ENCODE measurements at places on chromosomes 4 and X.

DNA sequence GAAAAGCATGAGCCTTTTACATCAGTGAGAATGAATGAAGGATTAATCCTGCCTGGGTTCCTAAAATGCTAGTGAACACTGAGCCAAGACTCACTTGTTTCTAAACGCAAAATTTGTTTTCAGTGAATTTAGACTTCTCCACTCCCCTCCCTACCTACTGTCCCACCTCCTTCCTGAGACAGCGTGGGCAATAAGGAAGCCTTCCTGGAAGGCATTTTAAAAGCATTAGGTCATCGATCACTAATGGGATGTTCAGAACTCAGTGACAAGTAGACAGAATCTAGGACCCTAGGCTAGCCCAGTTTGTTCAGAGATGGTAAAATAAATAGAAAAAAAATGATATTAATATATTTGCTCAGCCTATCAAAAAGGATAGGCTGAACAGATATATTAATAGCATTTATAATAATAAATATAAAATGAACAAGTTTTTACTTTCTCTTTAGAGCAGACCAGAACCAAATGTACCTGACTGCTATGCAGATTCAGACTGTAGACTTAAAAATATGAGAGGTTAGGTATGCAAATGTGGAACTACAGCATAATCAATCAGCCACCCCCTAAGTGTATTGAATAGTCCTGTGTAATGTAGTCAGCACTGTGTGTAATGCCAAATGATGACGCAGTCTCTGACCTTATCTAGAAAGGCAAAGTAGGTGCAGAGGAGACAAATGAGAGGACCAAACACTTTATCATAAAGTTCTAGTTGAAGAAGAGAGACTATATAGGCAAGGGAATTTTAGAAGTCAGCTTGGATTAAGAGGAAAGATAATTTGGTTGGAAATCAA is 331.1 kb downstream of the GPAT3 start:
- no peak for DNase-seq

- DNase-seq, result no peak
Observed at GRCh38 chr4:14078326-14078725, 450.8 kb upstream of the BOD1L1 start.

- DNase-seq, result peak; percentile 40
Observed at GRCh38 chr4:48944756-48945241, 38.2 kb upstream of the OCIAD2 start.

GRCh38 chr4:36330796-36331195 is 49.4 kb downstream of the DTHD1 start:
- DNase-seq, result no peak

- DNase-seq, result no peak
Observed at GRCh38 chr4:122668241-122668640, 47.4 kb upstream of the IL21 start.

DNA sequence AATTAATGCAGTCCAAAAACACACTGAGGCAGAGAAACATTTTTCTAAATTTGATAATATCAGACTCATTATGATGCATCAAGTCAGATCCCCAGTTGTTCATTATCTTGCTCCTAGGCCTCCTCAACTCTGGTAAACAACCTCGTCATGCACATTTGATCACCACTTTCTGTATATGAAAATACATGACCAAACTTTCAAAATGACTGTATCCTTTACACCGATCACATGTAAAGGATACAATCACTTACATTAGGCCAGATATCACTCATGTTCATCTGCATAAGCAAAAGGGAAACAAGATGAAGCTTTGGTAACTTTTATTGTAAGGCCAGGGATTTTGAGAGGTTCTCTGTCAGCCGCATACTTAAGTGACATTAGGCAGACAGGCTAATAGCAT is 99.4 kb upstream of the IL1RAPL1 start:
- DNase-seq, result no peak

- DNase-seq, result no peak
Observed at GRCh38 chrX:111492085-111492484, 19.4 kb upstream of the SERTM2 start.

DNA sequence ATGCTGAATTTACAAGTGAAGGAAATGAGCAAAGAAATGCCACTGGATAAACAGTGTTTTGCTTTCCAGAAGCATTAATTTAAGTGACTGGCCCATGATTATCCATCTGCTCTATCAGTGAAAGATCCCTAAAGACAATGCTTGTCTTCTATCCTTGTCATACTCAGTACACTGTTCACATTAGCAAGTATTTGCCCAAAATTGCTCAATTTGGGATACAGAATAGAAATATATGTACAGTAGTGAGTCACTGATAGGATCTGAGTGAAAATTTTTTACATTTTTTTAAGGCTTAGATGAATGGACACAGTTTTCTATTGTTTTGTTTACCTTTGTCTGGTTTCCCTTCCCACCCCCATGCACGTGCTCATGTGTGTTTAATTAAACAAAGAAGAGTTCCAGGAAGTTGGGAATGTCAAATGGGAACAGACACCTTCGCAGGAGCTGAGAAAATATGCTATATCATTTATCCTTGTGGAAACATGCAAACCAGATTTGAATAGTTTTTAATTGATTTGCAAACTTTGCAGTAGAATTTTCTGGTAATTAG is 656.3 kb downstream of the RPA4 start:
- no peak for DNase-seq

DNA sequence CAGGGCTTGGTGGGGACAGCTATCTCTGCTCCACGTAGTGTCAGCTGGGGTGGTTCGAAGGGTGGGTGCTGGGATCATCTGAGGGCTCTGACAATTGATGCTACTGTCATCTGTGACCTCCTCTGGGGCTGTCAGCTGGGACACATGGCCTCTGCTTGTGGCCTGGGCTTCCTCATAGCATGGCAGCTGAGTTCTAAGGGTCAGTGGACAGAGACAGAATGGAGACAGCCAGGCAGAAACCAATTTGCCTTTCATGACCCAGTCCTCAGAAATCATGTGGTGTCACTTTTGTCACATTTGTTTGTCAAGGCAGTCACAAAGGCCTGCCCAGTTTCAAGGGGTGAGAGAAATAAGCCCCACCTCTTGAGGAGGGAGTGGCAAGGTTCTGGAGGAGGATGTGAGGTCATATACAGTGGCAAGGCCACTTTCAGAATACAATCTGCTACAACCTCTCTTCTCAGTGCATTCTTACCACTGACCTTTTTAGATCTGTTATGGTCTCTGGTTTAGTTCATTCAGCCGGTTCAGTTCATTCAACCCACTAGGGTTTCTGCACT is 103.6 kb upstream of the BCOR start:
- peak; percentile 54 for DNase-seq

DNA sequence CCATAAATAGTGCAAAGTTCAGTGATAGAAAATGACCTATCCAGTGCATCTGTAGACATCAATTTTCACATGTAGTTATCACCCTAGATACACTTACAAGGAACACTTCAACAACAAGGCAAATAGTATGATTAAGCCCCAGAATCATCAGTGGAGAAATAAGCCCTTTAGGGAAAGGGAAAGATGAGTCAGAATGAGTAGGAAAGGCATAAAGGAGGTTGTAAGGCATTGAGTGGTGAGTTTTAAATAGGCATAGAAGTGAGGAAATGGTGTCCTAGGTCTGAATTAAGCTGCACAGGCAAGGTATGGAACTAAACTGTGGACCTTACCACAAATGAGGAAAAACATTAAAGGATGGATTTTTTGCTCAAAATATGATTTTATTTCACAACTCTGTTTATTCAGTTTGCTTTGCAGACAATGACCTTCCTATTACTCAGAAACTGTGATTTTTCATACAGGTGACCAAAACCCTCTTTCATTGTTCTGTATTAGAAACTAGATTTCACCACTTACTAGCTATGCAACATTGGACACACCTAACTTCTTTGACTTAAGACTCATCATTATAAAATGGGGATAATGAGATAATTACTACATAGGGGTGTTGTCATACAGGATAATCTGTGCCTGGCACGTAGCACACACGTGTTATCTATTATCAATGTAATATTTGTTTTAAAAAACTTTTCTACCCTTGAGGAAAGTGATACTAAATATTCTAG is 57.0 kb upstream of the MAP9 start:
- DNase-seq, result no peak

DNA sequence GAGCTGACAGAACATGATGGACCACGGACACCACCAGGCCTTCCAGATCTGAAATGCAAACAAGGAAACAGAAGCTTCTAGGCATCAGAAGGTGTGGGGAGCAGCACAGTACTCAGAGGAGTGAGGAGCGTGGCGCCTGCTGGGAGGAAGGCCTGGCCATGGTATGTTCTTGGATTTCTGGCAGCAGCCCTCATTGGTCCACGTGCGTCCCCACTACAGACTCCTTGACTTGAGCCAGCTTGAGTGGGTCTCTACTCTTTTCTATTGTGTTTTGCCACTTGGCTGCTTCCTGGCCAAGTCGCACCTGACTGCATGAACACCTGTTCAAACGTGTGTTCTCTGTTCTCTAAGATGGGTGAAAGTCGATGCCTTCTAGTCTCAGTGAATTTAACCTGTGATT is 18.0 kb downstream of the ZNF275 start:
- no peak for DNase-seq

- peak; percentile 84 for DNase-seq
Observed at GRCh38 chrX:119235872-119236622, at the start of gene PGRMC1. TSS of gene PGRMC1 (plus strand) at chrX:119236285. CDS start at chrX:119236364, 79 bp downstream.

All from CD4-positive, alpha-beta T cell treated with Interleukin-12 subunit alpha and Interleukin-12 subunit beta, for 1 hour (primary cell).